ENCODE measurements at places on chromosomes 2 and 18.

GRCh38 chr2:154495455-154495868 lies 203.0 kb upstream of the KCNJ3 start:
- no peak for DNase-seq

- DNase-seq = no peak
Measured at GRCh38 chr2:16179701-16180416, 239.5 kb downstream of the MYCN start.

GRCh38 chr2:127256381-127256780 lies 36.3 kb upstream of the CYP27C1 start:
- DNase-seq = no peak

- DNase-seq = no peak
Measured at GRCh38 chr2:218897394-218898108, 16.9 kb downstream of the WNT10A start.

Measured in stimulated activated CD8-positive, alpha-beta memory T cell treated with anti-CD3 and anti-CD28 coated beads, Interleukin-12 subunit alpha, Interleukin-12 subunit beta, amount 100 ng/mL, for 1 hour (primary cell).